ENCODE measurements at places on chromosomes 16 and 17.

- no peak for DNase-seq
Observed at GRCh38 chr17:19787733-19788357, 39.7 kb upstream of the ALDH3A1 start.

GRCh38 chr17:4331614-4332013 is 34.9 kb downstream of the UBE2G1 start:
- DNase-seq: no peak

- DNase-seq: no peak
Observed at GRCh38 chr17:6812295-6812694, 19.2 kb downstream of the TEKT1 start.

DNA sequence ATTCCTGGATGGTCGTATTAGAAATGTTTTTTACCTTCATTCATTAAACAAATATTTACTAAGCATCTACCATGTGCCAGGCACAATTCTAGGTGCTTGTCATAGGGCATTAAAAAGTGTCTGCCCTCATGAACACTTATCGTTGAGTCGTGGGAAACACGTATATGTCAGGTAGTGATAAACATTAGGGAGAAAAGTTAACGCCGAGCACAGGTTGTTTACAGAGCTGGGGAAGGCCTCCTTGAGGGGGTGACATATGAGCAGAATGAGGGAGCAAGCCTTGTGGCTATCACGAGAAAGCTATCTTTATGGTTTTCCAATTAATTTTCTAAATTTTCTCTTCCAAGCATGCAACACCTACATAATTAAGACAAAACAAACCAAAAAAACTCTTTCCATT is 985 bp upstream of the ZNF213 start:
- no peak for DNase-seq

DNA sequence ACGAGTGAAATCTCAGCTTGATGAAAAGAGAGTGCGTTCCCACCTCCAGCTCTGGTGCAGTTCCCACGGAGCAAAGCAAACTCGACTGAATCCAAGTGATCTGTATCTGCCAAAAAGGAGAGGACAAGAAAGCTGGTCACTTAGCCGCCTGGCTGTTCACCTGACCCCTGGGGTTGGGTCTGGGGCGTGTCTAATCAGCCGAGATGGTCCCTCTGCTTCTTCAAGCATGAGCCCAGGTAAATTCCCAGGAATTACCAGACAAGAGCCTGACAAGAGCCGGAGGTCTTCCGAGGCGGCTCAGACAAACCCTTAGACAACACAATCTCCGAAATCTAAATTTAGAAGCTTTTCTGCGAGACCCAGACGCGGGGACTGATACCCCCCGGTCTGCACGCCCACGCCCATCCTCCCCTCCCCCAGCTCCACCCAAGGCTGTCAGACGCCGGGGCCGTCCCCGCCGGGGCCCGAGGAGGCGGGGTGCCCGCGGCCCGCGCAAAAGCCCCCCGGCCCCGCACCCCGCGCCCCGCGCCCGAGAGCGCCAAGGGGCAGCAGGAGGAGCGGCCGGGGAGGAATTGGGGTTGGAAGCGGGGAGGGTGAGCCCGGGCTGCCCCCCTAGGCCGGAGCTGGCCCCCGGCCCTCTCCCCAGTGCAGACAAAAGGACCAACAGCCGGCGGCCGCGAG is 674 bp downstream of the ZNF821 start:
- DNase-seq: peak; percentile 65

GRCh38 chr17:30084788-30085187 is 31.8 kb upstream of the NSRP1 start:
- no peak for DNase-seq

DNA sequence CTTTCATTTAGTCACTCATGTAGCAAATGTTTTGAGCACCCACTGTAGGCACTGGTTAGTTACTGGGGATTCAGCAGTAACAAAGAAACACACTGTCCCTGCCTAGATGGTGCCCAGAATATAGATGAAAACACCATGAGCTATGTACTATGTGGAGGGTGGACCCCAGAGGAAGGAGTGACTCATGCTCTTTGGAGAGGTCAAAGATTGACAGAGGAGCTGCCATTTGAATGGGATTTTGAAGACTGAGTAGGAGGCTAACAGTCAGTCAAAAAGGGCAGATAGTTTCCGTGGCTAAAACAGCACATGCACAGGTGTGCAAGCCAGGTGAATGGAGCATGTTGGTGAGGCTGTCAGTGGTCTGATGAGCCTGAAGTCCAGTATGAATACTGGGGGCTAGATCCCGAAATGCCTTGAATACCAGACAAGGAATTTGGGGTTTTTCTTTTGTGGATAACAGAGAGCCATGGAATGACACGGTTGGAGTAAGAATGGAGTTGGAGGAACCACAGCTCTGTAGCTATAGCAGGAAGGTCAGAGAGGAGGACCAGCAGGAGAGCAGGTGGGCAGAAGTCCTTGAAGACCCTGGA is 6.1 kb downstream of the IL21R start:
- DNase-seq: no peak

DNA sequence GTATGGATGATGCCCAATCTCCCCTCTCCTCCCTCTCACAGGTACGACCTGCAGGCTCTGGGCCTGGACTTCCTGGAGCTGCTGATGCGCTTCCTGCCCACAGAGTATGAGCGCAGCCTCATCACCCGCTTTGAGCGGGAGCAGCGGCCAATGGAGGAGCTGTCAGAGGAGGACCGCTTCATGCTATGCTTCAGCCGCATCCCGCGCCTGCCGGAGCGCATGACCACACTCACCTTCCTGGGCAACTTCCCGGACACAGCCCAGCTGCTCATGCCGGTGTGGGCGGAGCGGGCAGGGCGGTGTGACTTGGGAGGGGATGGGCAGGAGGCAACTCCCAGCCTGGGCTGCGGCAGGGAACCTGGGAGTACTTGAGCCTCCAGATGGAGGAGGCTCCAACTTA is 18.1 kb downstream of the SPATA32 start:
- DNase-seq: no peak

GRCh38 chr16:50509521-50510341 is 38.5 kb upstream of the NKD1 start:
- DNase-seq: peak; percentile 9

- DNase-seq: peak; percentile 62
Observed at GRCh38 chr17:64420143-64420670, 28.7 kb upstream of the MILR1 start.

- DNase-seq: no peak
Observed at GRCh38 chr16:2256531-2257140, 5.2 kb upstream of the ECI1 start.

- DNase-seq: no peak
Observed at GRCh38 chr17:2040942-2041560, 771 bp upstream of the OVCA2 start.

- no peak for DNase-seq
Observed at GRCh38 chr17:48012151-48012520, 25.5 kb downstream of the COPZ2 start.

- no peak for DNase-seq
Observed at GRCh38 chr16:72853575-72854266, 194.2 kb downstream of the ZFHX3 start.

GRCh38 chr17:863880-864279 is 81.7 kb downstream of the MRM3 start:
- peak; percentile 48 for DNase-seq

GRCh38 chr17:72351884-72352346 is 231.1 kb downstream of the SOX9 start:
- peak; percentile 31 for DNase-seq

- DNase-seq: peak; percentile 72
Observed at GRCh38 chr16:414395-415169, 10.9 kb upstream of the RAB11FIP3 start.

DNA sequence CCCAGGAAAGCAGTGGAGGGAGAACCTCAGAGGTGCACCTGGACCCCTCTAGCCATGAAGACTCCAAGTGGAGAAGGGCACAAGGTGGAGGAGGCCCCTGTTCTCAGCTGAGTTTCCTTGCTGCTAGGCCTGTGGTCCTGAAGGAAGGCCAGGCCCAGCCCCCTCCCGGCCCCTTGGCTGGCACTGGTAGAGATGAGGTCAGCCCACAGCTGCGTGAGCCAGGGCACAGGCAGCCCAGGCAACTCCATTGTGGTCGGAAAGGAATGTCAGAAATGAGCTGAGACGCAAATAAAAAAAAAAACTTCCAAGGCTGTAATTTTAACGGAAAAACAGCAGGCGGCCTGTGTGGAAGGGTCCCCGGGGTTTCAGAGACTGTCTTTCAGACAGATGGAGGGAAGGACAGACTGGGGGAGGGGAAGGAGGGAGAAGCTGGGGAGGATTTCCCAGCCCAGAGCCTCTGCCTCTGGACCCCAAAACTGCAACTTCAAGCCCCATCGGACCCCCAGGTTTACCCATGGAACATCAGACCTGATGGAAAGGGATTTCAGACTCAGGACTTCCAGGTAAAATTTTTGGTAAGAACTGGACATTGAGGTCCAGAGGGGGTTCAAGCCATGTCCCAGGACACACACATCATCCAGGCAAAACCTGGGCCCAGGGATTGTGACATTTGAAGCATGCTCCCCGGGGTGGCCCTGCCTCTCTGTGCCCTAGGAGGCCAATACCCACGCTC is 25.6 kb upstream of the MRPS23 start:
- peak; percentile 94 for DNase-seq

- no peak for DNase-seq
Observed at GRCh38 chr16:69822174-69822935, 60.2 kb downstream of the WWP2 start.

DNA sequence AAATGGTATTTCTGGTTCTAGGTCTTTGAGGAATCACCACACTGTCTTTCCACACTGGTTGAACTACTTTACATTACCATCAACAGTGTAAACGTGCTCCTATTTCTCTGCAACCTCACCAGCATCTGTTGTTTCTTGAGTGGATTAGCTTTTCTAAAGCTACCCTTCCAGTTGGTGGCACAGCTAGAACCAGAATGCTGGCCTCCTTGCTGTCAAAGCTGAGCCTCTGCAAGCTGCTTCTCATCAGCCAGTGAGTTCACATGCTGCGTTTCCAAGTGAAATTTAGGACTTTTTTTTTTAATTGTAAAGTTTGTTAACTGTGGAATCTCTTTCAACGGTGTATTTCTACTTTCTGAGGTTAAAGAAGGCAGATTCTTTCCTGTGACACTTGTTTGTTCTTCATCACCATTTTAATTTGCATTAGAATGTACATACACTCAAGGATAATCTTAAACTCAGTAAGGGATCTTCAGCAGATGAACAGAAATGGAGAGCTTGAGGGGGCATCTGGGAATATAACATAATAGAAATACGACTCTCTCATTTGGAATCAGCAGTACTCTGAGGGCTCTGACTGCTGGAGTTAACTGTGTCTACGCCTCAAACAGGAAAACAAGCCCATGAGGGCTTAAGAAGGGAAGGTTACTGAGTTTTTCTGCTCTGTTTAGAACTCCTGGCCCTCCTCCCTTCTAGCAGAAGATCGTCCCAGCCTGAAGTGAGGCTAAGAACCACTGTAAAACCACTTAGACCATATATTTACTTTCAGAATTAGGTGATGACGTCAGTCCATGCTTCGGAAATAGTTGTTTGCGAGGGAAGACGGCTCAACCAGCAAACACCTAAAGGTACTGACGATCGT is 148.4 kb upstream of the FAM20A start:
- DNase-seq: no peak

DNA sequence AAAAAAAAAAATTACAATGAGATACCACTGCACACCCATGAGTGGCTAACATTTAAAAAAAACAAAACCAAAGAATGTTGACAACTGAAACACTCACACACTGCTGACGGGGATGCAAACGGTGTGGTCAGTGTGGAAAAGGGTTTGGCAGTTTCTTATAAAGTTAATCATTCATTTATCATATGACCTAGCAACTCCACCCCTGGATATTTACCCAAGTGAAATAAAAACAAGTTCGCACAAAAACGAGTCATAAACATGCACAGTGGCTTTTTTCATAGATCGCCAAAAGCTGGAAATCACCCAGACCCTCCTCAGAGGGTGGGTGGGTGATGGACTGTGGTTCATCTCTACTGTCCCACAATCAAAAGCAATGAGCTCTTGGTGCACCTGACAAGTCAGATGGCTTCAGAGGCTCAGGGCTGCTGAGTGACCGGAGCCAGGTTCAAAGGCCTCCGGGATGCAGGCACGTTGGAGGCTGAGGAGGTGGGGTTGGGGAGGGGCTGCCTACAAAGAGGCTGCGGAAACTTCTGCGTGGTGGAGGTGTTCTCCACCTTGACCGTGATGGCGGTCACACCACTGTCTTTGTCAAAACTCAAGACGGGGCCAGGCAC is 14.2 kb downstream of the RAB40B start:
- no peak for DNase-seq

- DNase-seq: no peak
Observed at GRCh38 chr17:33929181-33929724, 325.8 kb upstream of the CCL2 start.

DNA sequence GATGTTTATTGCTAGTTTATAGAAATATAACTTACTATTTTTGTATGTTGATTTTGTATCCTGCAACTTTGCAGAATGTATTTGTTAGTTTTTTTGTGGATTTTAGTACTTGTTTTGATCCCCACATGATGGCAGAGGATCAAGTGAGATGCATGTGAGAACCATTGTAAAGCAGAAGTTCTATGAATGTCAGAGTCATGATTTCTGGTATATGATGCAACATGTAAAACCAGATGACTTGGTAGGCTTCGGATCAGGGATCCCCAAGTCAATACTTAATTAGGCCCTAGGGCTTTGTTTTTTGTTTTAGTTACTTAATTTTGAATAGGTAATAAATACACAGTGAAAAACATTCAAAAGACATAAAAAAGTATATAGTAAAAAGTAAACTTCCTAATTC is 45.8 kb downstream of the ESRP2 start:
- no peak for DNase-seq
